ENCODE measurements at places on chromosomes 16 and 17.
A peak's percentile ranks its signal among the peaks of the same experiment; 100 is the strongest.

DNA sequence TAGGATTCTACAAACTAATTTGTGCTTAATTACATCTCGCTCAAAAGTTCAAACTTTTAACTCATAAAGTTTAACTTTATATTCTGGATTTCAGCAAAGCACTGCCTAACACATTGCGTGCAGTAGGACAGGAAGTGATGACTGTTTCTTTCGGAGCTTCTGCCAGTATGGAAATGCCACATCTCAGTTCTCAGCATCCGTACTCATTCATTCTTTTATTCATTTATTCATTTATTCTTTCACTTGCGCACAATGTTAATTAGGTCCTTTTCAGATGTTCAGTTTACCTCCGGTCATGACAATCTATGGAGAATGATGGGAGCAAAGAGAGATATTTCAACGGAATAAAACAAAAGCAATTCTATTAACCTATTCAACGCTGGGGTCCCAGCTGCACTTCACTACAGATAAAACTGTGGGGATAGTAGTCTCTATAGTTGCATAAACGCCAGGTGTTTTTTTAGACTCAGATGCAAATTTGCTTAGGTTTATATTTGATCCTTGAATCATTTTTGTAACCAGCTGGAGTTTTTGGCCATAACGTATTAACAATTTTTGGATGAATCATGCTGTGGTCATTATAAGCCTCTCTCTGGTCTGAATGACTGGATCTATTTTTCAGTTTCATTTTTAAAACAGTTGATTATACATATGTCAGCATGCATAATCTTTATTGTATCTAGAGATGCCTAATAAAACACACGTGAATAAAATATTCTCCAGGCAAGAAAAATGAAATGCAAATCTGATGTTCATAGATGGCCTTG is 143.9 kb downstream of the KCNJ2 start:
- H3K36me3 ChIP-seq = no peaks in the 10 kb centered on the region
- no peak overlapping the region for H3K4me3 ChIP-seq
- H3K27me3 ChIP-seq = no peaks in the 10 kb centered on the region
- H3K27ac ChIP-seq = no peak overlapping the region

DNA sequence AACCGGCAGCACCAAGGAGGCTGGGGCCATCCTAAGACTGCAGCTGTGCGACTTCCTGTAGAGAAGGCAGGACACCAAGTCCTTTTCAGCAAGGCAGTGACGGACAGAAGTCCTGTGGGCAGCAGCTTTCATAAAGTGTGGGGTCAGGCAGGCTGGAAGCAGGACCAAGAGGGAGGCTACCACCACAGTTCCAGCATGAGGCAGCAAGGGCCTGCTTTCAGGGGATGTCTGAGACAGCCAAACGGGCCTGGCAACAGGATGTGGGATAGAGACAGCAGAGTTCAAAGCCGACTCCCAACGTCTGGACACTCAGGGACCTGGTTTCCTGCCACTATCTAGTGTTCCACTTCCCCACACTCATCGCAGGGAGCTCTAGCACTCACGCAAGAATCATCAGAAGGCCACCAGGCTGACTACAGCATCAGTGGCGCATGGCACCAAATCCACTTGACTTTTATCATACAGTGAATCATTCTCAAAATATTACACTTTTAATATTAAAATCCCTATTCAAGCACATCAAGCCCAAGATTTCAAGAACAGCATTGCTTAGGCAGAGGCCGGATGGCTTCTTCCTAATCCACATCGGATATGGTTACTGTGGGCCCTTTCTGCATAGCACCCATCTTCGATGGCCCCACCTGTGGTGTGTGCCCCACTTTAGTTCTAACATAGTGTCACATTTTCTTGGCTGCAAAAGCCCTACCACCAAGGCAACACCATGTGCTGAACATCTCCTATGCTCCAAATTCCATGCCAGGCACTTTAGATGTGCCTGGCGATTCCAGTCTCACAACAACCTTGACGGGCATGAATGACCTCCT is 5.2 kb downstream of the USP7 start:
- H3K4me1 ChIP-seq = peaks cover 65% of the 10 kb centered on the region
- no peaks in the 10 kb centered on the region for H3K27me3 ChIP-seq
- H3K36me3 ChIP-seq = no peaks in the 10 kb centered on the region

DNA sequence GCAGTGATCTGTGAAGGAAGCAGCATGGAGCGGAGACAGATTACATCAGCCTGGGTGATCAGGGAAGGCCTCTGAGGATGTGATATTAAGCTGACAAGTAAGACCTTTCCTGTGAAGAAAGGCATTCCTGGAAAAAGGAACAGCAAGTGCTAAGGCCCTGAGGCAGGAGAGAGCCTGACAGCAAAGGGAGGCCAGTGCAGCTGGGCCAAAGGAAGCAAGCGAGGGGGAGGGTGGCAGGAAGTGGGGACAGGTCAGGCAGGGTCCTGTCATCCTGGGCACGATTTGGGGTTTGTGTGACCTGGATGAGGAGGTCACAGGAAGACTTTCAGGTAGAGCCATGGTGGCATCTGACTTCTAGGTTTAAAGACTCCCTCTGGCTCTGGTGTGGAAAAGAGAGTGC is 12.3 kb downstream of the CPNE2 start:
- DNase-seq = no peak
- H3K36me3 ChIP-seq = no peaks in the 10 kb centered on the region
- no peak overlapping the region for H3K27ac ChIP-seq
- H3K4me1 ChIP-seq = no peaks in the 10 kb centered on the region

DNA sequence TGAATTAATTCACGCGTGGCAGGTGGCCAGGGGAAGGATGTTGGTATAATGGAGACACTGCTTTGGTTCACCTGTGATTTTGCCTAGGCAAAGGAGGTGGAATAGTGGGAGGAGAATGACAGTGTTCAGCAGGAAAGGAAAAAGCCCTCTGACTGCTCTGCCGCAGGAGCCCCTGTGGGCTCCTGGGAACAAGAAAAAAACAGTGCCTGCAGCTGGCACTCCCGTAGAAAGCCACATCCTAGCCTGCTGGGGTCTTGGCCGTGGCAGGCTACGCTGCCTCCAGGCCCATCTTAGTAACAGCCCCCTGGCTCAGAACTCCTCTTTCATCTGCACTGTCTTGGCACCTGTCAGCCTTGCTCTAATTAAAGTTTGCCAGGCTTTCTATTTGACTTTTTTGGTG is 20.6 kb downstream of the ADORA2B start:
- DNase-seq = no peak
- no peak overlapping the region for H3K4me3 ChIP-seq
- no peaks in the 10 kb centered on the region for H3K4me1 ChIP-seq
- no peak overlapping the region for H3K27ac ChIP-seq

GRCh38 chr16:82045465-82045864 is 10.4 kb downstream of the HSD17B2 start:
- H3K27me3 ChIP-seq = no peaks in the 10 kb centered on the region

DNA sequence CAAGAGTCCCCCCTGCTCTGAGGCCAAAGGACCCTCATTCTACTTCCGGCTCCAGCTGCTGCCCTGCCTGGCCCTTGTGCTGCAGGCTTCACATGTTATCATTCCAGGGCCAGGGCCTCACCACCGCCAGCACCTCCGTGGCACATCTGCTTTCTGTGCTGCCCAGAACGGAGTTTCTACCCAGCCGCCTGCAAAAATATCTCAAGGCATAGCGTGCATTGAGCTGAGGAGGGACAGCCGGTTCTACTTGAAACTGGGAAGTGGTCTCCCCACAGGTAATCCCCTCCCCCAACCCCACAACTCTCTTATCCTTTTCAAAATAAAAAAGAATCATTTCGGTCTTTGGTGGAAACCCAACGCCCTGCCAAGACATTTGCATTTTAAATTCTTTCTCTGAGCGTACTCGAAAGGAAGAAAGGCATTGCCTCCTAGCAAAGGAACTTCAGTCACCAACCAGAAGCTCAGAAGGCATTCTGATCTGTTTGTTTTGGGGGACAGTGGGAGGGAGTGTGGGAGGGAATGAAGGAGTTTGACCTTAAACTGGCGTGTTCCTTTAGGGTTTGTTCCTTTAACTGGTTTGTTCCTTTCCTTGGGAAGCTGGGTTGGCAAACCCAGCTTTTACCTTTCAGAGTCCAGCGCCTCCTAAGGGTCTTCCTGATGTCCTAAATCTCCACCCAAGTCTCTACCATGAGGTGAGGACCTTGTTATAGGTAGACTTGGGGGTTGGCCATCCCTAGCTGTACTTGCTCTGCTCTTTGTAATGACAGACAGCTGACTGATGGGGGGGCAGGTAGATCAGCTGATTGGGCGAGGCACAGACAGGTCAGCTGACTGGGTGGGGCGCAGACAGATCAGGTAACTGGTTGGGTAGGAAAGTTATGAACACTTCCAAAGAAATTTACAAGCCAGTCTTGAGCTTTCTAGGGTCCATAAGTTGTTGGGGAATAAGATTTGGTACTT is 33.4 kb upstream of the PIK3R6 start:
- no peaks in the 10 kb centered on the region for H3K27me3 ChIP-seq
- DNase-seq = no peak
- no peak overlapping the region for H3K4me3 ChIP-seq
- H3K27ac ChIP-seq = peak overlapping the region; percentile 90
- peaks cover 49% of the 10 kb centered on the region for H3K4me1 ChIP-seq

DNA sequence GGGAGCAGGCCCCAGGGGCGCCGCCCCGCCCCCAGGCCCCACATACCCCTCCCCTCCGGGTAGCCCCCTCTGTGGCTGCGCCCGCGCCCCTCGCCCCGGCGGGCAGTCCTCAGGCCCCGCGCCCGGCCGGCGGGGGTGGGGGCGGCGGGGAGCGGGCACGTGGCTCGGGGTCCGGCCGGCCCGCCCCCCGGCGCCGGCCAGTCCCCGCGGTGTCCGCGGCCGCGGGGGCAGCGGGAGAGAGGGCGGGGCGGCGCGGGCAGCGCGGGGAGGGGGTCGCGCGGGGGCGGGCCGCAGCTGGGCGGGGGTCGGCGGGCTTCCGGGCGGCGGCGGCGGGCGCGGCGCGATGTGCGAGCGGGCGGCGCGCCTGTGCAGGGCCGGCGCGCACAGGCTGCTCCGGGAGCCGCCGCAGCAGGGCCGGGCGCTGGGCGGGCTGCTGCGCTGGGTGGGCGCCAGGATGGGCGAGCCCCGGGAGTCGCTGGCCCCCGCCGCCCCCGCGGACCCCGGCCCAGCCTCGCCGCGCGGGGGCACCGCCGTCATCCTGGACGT is 335 bp downstream of the NECAB2 start:
- no peak overlapping the region for H3K27ac ChIP-seq
- no peaks in the 10 kb centered on the region for H3K4me1 ChIP-seq
- peaks cover 21% of the 10 kb centered on the region for H3K27me3 ChIP-seq
- H3K4me3 ChIP-seq = no peak overlapping the region
- no peak for DNase-seq

DNA sequence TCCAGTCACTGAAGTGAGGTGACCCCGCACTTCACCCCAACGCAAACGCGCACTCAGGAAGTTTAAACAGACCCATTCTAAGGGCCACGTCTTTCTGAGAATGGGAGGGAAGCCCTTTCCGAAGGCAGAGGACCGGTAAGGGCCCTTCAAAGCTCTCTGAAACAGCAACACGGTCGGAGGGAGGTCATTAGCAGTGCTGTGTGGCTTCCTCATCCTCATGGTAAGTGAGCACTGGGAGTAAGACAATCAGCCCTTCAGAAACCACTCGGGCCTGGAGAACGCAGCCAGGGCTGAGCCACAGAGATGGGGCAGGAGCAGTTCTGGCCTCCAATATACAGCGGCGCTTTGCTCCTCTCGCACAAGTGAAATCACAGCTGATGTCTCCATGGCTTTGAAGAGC is 23.7 kb downstream of the SRL start:
- no peaks in the 10 kb centered on the region for H3K36me3 ChIP-seq
- H3K4me1 ChIP-seq = no peaks in the 10 kb centered on the region
- no peak for DNase-seq
- no peaks in the 10 kb centered on the region for H3K27me3 ChIP-seq

GRCh38 chr17:5122586-5123342 is 6.9 kb downstream of the USP6 start:
- H3K36me3 ChIP-seq = no peaks in the 10 kb centered on the region
- H3K4me3 ChIP-seq = peak overlapping the region; percentile 17
- H3K4me1 ChIP-seq = peaks cover 4% of the 10 kb centered on the region
- DNase-seq = no peak
- no peak overlapping the region for H3K27ac ChIP-seq
- no peaks in the 10 kb centered on the region for H3K27me3 ChIP-seq

- H3K36me3 ChIP-seq = peaks cover 12% of the 10 kb centered on the region
- H3K27me3 ChIP-seq = no peaks in the 10 kb centered on the region
- H3K4me1 ChIP-seq = peaks cover 26% of the 10 kb centered on the region
These were observed 6.8 kb downstream of the NT5C start for GRCh38 chr17:75124819-75125162.

- no peak for DNase-seq
- H3K36me3 ChIP-seq = peaks cover 4% of the 10 kb centered on the region
- H3K27me3 ChIP-seq = no peaks in the 10 kb centered on the region
These were observed 16.4 kb downstream of the TELO2 start for GRCh38 chr16:1509307-1510221.

DNA sequence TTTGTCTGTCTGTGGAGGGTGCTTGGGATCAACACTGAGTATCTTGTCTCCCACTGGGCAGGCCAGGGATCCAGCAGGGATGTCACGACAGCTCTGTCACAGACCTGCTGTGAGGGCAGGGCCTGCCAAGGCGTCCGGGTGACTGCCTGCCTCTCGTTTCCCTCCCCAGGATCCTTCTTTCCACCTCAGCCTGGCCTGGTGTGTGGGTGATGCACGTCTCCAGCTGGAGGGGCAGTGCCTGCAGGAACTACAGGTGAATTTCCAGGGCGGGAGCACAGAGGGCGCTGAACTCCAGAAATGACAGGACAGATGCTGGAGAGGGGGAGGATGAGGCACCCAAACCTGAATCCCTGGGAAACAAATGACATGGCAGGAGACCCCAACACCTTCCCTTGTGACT is 6.8 kb upstream of the MMP15 start:
- H3K4me3 ChIP-seq = no peak overlapping the region
- H3K4me1 ChIP-seq = no peaks in the 10 kb centered on the region
- H3K27ac ChIP-seq = no peak overlapping the region
- DNase-seq = no peak
- peaks cover 6% of the 10 kb centered on the region for H3K36me3 ChIP-seq

DNA sequence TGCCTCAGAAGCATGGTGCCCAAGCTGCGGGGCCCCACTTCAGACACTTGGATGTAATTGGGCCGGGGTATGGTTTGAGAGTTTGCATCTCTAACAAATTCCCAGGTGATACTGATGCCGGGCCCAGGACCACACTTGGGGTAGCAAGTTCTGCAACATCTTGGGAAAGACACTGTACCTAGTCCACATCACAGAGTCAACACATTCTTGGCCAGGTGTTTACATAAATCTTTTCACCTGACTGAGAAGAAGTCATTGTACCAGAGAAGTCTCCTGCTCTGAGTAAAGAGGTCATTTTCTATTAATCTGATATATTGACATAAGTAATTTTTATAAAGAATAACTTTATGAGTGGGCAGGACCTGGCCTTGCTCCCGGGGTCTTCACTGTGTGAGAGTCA is 27.5 kb downstream of the GPT2 start:
- no peaks in the 10 kb centered on the region for H3K27me3 ChIP-seq
- no peaks in the 10 kb centered on the region for H3K36me3 ChIP-seq
- H3K4me1 ChIP-seq = no peaks in the 10 kb centered on the region
- no peak for DNase-seq
- no peak overlapping the region for H3K4me3 ChIP-seq

All from effector memory CD4-positive, alpha-beta T cell (primary cell).